Esophagus squamous epithelium (tissue), 5 donors: ENCODE measurements at places on chromosomes 3 and 15.

GRCh38 chr3:151085889-151086483 lies 522 bp downstream of the MED12L start:
- no peak for DNase-seq

- DNase-seq = no peak
Observed at GRCh38 chr15:90869601-90870353, 1.4 kb downstream of the FURIN start.

DNA sequence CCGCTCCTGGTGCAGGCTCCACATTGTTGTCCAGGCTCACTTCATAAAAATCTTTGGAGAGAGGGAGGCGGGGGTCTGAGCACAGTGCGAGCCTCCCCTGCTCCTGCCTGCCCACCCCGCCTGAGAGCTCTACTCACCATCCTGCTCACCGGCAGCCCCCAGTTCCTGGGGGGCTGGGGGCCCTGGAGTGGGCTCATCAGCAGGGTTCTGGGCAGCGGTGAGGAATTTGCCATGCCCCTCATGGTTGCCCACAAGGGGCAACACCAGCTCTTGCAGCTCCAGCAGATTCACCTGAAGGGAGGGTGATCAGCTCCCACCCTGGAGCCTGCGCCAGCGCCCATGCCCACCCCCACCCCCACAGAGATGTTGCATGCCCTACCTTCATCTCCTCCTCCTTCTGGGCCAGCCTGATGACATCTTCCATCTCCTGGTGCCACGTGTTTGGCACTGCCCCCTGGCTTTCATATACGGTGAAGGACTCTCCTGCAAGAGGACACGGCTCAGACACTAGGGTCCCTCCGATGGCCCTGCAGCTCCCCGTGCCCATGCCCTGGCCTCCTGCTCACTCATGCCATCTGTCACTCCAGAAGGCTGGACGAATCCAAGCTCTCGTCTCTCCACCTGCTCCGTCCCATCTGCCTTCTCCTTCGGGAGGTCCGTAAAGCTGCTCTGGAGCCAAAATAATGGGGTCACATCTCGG lies 162.1 kb downstream of the TBC1D2B start:
- no peak for DNase-seq

GRCh38 chr3:44893097-44893496 lies 18.7 kb downstream of the TGM4 start:
- no peak for DNase-seq

GRCh38 chr15:41935566-41936020 lies 36.8 kb downstream of the EHD4 start:
- no peak for DNase-seq

DNA sequence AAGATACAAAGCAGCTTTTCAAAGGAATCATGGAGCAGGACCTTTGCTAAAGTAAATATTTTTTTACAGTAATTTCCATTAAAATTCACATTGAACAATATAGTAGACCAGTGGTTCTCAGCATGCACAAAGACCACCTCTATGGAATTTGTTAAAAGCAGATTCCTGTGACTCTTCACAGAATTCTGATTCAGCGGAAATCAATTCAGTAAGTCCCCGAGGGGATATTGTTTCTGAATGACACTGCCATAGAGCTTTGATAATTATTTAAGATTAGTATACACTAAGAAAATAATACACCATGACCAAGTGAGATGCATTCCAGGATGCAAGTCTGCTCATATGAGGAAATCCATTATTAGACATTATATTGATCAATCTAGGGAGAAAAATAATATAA lies 161.9 kb upstream of the TNIK start:
- no peak for DNase-seq
